T-helper 22 cell (primary cell): ENCODE measurements at places on chromosomes 1 and 21.

GRCh38 chr1:168053681-168054080, 83.0 kb downstream of the GPR161 start:
- DNase-seq: no peak

GRCh38 chr21:32569261-32570230, 15.8 kb downstream of the TCP10L start:
- peak; percentile 62 for DNase-seq

- no peak for DNase-seq
These were observed 43.2 kb downstream of the YARS1 start for GRCh38 chr1:32773764-32774463.

GRCh38 chr1:27600498-27601175, 3.3 kb downstream of the AHDC1 start:
- DNase-seq: no peak

GRCh38 chr1:169745015-169745861, 11.4 kb upstream of the SELE start:
- DNase-seq: no peak

DNA sequence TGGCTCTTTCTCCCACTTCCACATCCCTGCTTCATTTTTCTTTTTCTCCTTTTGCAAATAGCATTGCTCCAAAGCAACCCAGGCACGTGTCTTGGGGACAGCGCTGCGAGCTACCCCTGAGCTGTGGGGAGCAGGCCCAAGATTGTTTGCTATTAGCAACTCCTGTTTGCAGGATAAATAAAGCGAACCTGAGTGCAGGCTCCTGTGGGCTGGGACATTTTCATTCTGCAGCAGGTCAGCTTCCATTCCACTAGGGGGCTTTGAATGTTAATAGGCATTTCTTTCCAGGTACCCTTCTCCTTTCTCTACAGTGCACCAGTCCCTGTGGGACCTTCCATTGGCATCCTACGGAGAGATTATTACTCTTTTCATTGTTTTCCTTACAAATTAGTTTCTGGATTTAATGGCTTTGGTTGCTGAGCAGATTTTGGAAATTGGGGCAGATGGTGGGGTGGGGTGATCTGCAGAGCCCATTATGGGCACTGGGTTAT, 54.0 kb downstream of the OLFML3 start:
- DNase-seq: no peak

DNA sequence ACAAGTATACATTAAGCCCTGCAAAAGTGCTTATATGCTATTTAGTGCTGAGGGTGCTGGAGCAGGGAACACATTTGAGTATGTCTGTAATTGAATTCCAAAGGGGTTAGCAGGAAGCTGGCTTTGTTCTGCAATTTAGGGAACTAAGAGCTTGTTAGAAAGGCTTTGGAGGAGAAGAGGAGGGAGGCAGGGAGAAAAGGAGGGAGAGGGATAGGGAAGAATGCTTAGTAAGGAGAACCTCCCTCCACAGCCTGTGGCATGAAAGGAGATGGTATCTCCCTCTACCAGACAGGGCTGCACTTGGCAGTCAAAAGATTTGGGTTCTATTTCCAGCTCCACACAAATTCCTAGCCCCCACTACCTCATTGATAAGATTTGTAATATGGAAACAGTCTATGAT, 217.8 kb downstream of the DAB1 start:
- no peak for DNase-seq

GRCh38 chr1:231970684-231971083, 344.1 kb downstream of the DISC1 start:
- DNase-seq: no peak

GRCh38 chr1:19074361-19074901, 118.0 kb upstream of the IFFO2 start:
- DNase-seq: peak; percentile 58

DNA sequence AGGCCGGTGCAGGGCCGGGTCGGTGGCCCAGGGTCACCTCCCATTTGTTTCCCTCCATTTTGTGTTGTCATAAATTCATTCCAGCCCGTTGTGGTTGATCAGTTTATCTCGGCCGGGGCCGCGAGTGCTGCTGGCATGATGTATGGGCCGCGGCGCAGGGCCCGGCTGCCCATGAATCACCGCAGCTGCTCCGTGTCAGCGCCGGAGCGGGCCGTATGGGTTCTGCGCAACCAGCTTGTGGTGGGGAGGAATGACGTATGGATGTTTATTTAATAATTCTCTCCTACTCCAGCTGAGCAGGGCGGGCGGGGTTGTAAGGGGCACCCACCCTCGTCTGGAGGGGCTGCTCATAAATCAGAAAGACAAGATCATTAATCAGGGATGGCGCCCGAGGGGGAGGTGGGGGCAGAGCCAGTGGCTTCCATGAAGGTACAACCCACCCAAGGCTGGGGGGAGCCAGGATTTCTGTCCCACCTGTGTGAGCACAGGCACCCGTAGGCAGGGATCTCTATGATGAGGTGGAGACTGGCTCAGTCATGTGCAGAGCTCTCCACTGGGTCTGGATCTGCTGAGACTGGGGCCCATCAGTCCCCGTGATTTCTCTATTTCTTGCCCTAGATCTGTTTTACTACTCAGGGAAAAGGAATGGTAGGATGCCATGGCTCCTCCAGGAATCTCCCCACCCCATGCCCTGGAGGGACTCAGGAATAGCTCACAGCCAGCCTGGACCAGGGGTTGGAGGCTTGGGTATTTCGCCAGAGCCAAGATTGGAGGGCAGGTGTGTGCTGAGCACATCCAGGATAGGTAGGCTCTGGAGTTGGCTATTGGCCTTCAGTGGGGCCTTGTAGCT, 27.8 kb downstream of the TMEM53 start:
- DNase-seq: no peak

GRCh38 chr1:197737916-197738315, 37.4 kb downstream of the DENND1B start:
- DNase-seq: no peak

DNA sequence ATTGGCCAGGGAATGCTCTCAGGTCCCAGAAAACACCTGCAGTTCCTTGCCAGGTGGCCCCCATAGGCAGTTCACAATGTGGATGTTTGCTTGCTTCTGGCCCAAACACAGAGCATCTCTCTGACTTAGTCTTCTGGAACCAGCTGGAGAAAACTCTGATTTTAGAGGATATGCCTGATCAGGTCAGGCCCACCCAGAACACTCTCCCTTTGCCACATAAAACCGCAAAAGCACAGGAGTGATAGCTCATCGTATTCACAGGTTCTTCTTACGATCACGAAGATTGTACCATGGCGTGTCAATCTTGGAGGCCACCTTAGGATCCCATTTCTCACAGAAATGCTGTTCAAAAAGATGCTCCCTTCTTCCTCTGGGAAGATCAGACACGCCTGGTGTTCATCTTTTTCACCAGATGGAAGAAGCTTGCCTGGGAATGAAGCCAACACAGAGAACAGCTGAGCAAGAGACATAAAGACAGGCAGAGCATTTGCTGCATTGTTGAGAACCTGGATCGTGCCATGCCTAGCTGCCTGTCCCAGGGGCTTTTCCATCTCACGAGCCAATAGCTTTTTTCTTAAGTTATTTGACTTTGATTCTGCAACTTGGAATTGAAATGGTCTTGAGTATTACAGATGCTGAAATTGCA, 11.6 kb upstream of the CD247 start:
- DNase-seq: no peak

GRCh38 chr1:201463071-201463552, 5.9 kb downstream of the PHLDA3 start:
- no peak for DNase-seq

- no peak for DNase-seq
These were observed 216.4 kb downstream of the VAV3 start for GRCh38 chr1:107748531-107748930.

- DNase-seq: no peak
These were observed 44.2 kb upstream of the MAB21L3 start for GRCh38 chr1:116066868-116067565.

- DNase-seq: no peak
These were observed 53.5 kb downstream of the MRPL37 start for GRCh38 chr1:54253480-54253879.

DNA sequence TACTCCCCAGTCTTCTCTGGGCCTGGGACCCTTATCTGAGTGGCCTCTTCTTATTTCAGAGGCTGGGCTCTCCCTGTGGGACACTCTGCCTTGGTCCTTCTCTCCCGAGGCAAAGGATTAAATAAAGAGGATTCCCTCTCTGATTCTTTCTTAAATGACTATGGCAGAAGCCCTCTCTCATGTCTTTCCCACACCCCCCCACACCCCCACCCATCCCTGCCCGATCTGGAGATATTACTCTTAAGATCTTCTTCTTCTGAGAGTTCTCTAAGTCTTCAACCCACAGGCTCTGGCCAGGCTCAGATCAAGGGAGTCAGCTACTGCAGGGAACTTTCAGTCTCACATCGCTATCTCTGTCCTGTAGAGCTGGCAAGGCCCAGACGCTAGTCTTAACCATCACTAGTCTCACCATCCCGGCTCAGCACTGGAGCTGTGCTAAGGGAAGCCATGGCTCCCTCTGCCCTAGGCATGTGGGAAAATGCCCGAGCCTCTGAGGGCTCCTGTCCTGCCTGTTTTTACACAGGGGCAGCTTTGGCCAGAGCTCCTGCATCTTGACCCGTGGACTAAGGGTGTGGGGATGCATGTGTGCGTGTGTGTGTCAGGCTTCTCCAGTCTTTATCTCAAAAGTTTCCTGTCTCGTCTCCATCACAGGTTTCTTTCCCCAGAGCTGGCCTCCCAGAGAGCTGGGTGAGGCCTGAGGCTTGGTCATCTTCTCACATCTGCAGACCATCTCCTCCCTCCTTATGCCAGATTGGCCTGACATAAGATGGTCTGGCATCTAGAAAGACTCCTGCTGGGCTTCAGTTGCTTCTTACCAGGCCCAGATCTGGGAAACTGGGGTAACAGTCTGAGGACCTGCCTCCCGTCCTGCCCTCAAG, 36.7 kb downstream of the LGR6 start:
- DNase-seq: no peak

DNA sequence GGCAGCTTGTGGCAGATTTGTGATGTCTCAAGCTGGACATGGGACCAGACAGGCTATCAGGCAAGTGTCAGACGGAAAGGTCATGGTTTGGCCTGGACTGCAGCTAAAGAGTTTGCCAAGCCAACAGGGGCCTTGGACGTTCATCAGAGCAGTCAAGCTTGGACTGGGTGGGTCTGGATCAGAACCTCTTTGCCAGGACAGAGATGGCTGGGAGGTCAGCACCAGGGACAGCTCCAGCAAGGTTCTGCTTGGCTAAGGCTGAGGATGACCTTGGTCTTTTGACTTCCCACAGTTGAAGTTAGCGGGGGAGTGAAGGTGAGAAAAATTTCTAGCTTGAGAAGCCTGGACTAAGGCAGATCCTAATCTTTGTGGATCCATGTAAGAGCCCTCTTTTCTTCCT, 68.1 kb downstream of the GRIK3 start:
- DNase-seq: no peak

DNA sequence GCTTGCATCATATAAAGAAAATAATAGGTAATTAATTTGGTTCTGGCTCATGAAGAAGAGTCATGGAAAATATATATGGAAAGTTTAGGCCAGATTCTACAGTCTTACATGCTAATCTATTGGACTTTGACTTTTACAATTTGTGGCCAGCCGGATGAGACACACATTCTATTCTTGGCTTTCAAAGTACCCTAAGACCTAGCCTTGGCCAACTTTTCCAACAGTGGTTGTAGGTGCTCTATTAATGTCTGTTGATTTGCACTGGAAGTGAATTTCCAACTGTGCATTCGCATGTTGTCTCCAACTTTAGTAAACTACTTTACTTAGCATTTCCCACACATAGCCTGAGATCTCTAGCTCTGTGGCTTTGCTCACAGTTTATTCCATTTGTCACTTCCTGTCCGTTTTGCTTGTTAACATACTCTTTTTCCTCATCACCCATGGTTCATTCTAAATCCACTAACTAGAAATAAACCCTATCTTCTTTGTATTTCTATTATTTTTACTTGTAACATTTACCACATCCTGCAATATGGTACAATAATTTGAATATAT, 644.0 kb downstream of the PTPRC start:
- DNase-seq: no peak

- no peak for DNase-seq
These were observed 883 bp downstream of the LAMTOR2 start for GRCh38 chr1:156055281-156056048.

GRCh38 chr1:172936088-172936645, 114.6 kb downstream of the TNFSF18 start:
- no peak for DNase-seq

GRCh38 chr1:53080041-53080440, 18.0 kb downstream of the PODN start:
- DNase-seq: no peak

DNA sequence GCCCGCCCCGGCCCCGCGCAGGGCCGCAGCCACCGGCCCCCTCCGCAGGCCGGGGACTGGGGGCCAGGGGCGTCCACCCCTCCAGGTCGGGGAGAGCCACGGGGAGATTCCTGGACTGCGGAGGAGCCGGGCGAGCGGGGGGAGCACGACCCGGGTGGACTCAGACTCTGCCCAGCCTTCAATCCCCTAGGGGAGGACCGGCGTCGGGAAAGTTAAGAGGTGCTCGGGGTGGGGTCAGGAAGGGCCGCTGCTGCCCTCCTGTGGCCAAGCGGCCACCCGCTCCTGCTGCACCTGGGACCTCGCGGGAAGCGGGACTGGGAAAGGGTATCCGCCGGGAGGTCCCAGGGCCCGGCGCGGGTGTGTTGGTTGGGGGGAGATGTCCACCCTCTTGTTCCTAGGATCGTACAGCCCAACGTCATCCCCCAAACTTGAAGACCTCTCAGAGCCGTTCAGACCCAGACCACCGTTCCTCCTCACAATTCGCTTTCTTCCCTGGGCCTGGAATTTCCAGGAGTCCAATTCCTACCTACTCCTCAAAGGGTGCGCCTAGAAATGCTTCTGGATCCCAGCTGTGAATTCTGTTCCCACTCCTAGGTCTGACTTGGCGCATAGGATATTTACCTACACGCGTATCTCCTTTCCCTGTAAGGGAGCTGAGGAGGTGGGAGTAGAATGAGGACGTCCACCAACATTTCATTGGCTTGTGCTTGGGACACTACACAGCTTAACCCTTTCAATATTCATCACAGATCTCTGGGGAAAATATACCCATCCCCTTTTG, 484 bp upstream of the RHOC start:
- peak; percentile 30 for DNase-seq

- DNase-seq: peak; percentile 56
These were observed 62.4 kb downstream of the CD247 start for GRCh38 chr1:167455786-167456446.

GRCh38 chr1:162678439-162678838, 46.2 kb downstream of the DDR2 start:
- no peak for DNase-seq

DNA sequence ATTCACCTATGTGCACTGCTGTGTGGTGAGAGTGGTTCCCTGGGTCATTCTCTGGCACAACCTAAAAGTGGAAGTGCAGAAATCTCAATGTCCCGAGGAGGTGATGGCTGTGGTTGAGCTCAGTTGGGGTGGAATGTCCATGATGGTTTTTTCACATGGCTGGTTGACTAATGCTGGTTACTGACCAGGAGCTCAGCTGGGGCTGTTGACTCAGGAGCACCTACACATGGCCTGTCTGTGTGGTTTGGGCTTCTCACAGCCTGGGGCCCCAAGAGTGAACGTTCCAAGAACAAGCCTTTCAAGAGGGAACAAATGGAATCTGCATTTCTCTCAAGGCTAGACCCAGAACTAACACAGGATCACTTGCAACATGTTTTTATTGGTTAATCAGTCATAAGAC, 6.4 kb upstream of the KANK4 start:
- DNase-seq: no peak

- DNase-seq: no peak
These were observed 19.6 kb downstream of the CDC42BPA start for GRCh38 chr1:227298512-227299240.
